ENCODE measurements at places on chromosomes 2 and 18.

GRCh38 chr2:217252181-217252580, 392.3 kb upstream of the TNP1 start:
- no peak for DNase-seq

GRCh38 chr2:196653843-196654242, 14.3 kb downstream of the CCDC150 start:
- DNase-seq = no peak

DNA sequence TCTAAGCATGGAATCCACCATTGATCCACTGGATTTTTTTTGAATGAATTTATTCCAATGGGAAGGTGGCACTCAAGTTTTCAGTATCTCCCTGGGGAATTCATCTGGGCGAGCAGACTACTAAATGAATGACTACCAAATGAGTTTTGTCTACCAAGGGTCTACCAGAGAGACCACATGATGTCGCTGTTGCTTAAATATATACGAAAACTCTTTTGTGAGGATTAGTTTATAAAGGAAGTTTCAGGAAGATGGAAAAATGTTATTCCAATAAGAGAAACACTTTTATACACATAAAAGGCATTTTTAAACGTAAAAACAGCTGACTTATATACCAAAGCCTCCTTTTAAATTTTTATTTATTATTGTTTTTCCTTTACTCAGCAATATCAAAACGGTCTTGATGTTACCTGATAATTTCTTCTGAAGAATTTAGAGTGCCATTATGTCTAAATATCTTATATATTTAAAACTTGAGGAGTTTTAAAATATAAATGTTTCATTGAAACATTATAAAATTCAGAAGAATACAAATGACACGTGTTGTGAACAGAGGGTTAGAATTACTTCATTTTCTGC, 139.7 kb downstream of the HRH4 start:
- peak; percentile 21 for DNase-seq

- DNase-seq = no peak
These were observed 1.5 kb downstream of the AQP4 start for GRCh38 chr18:26863921-26864497.

- no peak for DNase-seq
These were observed 8.9 kb downstream of the ADAM23 start for GRCh38 chr2:206452242-206452641.

DNA sequence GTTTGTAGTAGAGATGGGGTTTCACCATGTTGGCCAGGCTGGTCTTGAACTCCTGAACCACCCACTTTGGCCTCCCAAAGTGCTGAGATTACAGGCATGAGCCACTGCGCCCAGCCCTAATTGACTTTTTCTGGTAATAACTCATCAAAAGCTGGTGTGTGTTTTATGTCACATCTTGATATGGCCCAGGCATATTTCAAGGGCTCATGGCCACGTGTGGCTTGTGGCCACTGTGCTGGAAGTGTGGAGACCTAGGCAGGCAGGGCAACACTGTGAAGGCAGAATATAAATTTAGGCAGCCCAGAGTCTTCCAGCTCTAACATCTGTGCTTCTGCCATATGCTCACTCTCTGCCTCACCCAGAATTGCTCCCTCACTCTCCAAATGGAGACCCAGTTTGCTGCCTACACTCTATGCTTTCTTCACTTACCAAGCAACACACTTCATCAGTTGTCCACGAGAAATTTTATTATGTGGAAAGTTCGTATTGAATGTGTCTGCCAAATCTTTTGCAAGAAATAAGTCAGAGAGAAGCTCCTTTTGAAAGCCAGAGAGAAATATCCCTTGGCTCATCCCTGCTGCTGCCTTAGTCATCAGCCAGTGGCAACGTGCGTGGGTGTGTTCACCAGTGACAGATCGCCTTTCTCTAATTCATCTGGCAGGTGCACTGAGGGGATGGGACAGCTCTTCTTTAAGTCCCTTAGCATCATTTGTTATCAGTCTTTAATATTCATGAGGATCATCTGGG, 129.4 kb upstream of the CXCR4 start:
- no peak for DNase-seq

- no peak for DNase-seq
These were observed 11.6 kb downstream of the VAPA start for GRCh38 chr18:9925369-9925768.

- DNase-seq = no peak
These were observed 175.3 kb upstream of the THUMPD2 start for GRCh38 chr2:39954346-39954745.

GRCh38 chr2:25419678-25420242, 78.0 kb upstream of the DNMT3A start:
- no peak for DNase-seq

GRCh38 chr2:11684894-11685460, 15.0 kb upstream of the NTSR2 start:
- no peak for DNase-seq

DNA sequence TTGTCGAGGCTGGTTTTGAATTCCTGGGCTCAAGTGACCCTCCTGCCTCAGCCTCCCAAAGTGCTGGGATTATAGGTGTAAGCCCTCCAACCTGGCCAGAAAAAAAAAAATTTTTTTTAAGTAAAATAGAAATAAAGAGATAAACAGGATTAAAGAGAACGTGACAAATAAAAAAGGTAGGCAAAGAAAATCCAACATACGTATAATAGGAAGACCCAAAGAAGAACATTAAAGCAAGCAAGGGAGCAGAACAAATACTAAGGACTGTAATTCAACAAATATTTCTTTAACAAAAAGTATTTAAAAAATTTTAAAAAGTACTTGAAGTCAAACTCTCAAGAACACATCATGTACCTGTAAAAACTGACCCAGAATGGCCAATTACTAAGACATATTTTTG, 56.4 kb downstream of the PTPN2 start:
- no peak for DNase-seq

DNA sequence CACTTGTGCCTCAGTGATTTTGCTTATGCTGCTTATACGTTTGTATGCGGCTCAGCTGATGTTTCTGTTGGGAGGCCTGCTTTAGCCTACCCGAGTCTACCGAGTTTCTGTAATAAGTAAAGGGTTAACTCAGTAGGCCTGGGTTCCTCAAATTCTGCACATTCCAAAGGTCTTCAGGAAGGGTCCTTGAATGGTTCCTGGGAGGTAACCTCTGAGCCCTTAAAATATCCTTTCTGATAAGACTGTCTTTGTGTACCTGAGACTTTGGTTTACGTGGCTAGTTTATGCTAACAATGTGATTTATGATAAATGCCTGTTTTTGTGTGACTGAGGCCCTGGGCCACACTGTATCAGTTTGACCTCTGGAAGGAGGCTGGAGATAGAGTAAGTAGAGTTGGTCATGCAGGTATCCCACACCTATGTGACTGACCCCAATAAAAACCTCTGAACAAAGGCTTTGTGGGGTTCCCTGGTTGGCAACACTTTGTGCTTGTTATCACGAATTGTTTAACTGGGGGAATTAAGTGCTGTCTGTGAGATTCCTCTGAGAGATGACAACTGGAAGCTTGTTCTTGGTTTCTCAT, 18.9 kb upstream of the PNPT1 start:
- DNase-seq = no peak

- no peak for DNase-seq
These were observed 17.9 kb upstream of the SFXN5 start for GRCh38 chr2:73089270-73090030.

- DNase-seq = no peak
These were observed 110.6 kb upstream of the PXDN start for GRCh38 chr2:1854729-1855547.

DNA sequence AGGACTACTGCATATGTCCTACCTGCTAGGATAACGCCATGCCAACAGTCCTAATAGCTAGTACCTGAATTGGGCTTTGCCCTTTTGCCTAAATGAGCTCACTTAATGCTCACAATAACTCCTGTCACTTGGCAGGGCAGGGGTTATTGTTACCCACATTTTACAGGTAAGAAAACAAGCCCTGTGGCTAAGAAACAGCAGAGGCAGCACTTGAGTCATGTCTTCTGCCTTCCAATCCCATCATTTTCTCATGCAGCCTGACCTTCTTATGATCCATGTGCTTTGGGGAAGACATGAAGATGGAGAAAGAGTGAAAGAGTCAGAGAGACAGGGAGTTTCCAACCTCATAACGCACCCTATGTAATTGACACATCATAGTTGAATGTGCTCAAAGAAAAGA, 33.6 kb upstream of the LPIN1 start:
- no peak for DNase-seq

DNA sequence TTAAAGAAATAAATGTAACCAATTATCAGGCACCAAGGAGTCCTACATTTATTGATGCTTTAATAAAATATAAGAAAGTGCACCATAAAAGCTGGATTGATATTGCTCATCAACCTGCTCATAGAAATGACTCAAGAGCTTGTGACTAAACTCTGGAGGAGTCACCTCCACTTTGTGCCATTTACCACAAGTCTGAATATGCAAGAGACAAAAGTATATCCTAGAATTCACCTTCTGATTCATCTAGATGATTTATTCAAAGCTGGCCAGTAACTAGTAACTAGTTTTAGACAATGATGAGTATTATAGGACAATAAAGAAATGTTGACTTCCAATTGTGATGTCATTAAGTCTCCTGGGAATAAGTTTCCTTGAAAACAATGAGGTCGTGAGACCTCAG, 146.0 kb upstream of the SOX11 start:
- no peak for DNase-seq
